Stimulated activated CD4-positive, alpha-beta T cell treated with anti-CD3 and anti-CD28 coated beads, Interleukin-1b, Interleukin-23, amount 100 ng/mL, for 4 hours (primary cell): ENCODE measurements at places on chromosomes 1 and 21.

- DNase-seq: no peak
These were observed 27.3 kb upstream of the THEM4 start for GRCh38 chr1:151936653-151937052.

- DNase-seq: no peak
These were observed 6.1 kb upstream of the GATAD2B start for GRCh38 chr1:153928791-153929341.

GRCh38 chr1:110927484-110928075, 36.1 kb downstream of the LRIF1 start:
- no peak for DNase-seq

DNA sequence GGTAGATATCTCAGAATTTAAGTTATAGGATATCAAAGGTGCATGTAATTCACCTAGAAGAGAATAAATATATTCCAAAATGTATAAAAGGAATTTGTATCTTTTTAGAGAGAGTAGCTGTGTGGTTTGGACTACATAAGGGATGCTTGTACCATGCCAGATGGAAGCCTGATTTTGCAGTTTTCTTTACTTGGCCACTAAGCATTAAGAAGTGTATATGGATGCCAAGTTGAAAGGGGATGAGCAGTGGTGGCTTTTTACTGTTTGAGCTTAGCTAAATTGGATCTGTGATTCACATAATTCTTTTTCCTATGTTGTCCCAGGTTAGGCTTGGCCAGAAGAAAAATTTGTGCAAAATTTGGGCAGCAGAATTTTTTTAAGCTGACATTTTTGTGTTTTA, 43.5 kb upstream of the TTLL7 start:
- no peak for DNase-seq

DNA sequence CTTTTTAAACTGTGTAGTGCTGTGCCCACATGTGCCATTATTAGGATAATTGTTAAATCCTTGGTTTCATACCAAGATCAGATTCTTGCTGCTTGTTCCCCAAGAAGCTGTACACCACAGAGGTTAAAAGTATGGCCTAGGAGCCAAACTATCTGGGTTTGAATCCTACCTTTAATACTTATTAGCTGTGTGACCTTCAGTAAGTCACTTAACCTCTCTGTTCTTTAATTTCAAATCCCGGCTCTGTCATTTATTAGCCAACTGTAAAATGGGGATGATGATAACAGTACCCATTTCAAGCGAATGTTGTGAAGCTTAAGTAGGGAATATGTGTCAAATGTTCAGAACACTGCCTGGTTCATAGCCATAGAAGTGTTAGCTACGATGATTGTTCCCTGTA, 32.6 kb downstream of the NKAIN1 start:
- DNase-seq: no peak

- DNase-seq: no peak
These were observed 74.3 kb upstream of the COG2 start for GRCh38 chr1:230568008-230568407.

- DNase-seq: no peak
These were observed 977 bp downstream of the LCA5L start for GRCh38 chr21:39444421-39445180.

- no peak for DNase-seq
These were observed 120.6 kb downstream of the KCNJ15 start for GRCh38 chr21:38377165-38378088.

- no peak for DNase-seq
These were observed 75.3 kb downstream of the ZNF648 start for GRCh38 chr1:181985936-181986906.
